ENCODE measurements at places on chromosomes 2 and 18.
A peak's percentile ranks its signal among the peaks of the same experiment; 100 is the strongest.

GRCh38 chr18:22136395-22136794, 33.0 kb upstream of the GATA6 start:
- no peak for DNase-seq

- peak; percentile 43 for DNase-seq
These were observed 486.3 kb downstream of the NR4A2 start for GRCh38 chr2:155846259-155846658.

DNA sequence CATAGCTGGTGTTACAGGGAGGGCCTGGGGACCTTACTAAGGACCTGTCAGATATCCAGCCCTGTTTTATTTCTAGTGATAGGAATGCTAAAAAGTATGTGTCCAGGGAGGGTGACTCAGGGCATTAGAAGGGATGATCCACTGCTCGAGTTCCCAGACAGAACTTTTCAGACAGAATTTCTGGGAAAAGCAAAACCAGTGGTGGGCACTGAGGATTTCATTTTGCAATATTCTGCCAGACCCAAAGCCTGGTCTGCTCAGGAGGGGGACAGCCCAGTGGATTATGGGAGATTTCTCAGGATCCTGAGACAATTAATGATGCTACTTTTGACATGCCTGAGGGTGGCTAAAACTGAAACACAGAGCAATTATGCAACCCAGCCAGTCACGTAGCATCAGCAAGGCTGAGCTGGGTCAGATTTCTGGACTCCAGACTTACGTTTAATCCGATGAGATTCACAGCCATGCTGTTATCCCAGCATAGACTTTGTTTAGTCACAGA, 4.7 kb upstream of the KCNE4 start:
- no peak for DNase-seq

DNA sequence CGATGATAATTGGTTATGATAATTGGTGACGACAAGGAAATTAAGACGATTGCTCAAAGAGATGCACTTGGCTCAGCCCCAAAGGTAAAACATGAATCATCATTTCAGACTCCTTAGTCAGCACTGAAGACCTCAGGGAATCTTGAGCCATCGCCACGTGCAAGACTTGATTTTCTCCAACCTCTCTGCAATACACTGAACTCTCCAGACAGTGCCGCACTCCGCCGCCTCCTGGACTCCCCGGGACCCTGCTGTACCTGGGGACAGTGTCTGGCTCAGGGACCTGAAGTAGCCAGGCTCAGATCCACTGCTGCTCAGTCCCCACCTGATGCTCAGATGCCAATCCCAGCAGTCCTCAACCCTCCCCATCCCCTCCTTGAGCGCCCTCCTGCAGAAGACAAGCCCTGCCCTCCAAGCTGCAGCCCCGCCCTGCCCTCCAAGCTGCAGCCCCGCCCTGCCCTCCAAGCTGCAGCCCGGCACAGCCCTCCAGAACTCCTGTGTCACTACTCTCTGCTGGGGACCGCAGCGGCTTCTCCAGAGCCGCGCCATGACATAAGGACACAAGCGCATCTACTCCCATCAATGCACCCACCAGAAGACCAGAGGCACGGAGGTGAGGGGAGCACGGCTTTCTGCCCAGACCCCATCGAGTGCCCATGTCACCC, 1.1 kb downstream of the TMEM18 start:
- no peak for DNase-seq

- DNase-seq, result no peak
These were observed 2.1 kb downstream of the NEURL3 start for GRCh38 chr2:96502891-96503636.

GRCh38 chr2:157334335-157334734, 8.7 kb upstream of the ERMN start:
- no peak for DNase-seq

GRCh38 chr18:48539406-48540250, 797 bp downstream of the CTIF start:
- DNase-seq, result no peak

DNA sequence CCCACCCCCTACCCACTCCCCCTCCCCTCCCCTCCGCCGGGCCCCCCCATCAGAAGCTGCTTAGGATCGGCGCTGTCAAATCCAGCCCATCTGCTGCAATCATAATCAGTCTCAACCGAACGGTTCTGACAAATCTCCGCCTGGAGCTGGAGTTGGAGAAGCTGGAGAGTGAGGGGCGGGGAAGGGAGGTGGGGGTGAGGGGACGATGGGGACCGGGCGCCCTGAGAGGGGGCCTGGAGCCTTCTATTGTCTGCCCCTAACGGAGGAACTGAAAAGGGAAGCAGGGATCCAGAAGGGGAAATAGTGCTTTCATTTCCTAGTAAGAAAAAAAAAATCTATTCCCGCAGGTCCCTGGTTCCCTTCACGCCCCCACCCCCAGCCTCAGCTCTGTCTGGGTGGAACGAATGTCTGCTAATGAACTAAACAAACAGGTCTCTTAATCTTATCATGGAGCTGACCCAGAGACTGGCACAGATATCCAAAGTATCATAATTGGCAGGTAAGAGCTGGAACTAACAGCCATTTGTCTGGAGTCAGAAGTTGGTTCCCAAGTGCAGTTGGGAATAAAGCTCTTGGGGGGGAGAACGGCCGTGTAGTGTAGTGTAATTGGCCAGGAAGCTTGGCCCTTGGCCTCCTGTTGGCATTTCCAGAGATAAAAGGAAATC, 301.2 kb downstream of the NCKAP5 start:
- no peak for DNase-seq

- DNase-seq, result no peak
These were observed 97.2 kb downstream of the RTN4 start for GRCh38 chr2:54952978-54953456.

DNA sequence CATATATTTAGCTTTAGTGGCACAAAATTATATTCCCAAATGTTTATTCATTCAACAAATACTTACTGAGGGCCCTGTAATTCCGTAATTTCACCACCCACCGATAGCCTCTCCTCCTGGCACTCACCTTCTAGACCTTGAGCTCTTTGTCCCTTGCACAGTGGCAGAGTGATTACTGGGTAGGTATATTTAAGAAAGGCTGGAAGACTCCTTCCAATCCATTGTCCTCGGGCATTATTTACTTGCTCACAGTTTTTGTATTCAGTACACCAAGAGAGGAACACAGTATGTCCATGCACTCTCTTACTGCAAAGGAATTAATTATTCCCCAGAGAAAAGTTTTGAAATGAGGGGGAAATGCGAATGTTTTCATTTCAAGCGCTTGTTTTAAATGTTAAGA, 1.1 kb upstream of the CDCA7 start:
- no peak for DNase-seq

- no peak for DNase-seq
These were observed 1288.0 kb upstream of the ZEB2 start for GRCh38 chr2:145807968-145808367.

DNA sequence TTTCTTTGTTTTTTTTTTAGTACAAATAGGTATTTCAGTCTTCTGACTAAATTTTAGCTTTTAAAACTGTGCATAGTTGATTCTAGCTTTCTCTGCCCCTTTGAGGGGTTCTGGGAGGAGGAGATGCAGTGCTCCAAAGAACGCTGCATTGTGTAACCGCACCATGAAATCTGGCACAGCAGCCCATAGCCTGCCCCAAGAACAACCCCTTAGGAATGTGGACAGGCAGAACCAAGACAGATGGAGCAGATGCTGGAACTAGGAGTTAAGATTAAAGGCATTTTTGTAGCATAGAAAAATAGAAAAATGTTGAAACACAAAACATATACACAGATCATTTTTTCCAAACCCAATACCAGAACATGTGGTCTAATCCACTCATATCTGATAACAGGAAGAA, 187.5 kb downstream of the SCG2 start:
- DNase-seq, result no peak

DNA sequence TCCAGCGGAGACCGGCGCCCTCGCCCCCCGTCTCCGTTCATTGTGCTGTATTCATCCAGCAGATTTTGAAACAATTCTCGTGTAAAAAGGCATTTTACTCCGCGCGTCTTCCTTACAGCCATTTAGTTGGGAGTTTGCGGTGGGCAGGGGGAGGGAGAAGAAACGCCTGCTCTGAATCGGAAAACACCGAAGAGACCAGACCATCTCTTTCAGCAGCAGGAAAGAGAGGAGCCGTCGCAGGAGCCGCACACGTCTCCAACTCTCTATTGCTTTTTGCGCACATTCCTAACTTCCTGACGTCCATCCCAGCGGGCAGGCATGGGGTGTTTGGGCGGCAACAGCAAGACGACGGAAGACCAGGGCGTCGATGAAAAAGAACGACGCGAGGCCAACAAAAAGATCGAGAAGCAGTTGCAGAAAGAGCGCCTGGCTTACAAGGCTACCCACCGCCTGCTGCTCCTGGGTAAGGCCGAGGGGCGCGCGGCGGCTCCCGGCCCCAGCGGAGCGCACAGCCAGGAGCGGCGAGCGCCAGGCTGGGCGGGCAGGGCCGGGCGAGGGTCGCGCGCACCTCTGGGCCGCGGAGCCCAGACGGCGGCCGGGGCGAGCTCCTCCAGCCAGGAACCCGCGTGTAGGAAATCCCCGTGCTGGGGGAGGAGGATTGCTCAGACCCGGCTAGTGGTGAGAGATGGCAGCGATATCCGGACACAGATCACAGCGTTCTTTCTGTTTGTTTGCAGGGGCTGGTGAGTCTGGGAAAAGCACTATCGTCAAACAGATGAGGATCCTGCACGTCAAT, 63.2 kb downstream of the GNAL start:
- no peak for DNase-seq

DNA sequence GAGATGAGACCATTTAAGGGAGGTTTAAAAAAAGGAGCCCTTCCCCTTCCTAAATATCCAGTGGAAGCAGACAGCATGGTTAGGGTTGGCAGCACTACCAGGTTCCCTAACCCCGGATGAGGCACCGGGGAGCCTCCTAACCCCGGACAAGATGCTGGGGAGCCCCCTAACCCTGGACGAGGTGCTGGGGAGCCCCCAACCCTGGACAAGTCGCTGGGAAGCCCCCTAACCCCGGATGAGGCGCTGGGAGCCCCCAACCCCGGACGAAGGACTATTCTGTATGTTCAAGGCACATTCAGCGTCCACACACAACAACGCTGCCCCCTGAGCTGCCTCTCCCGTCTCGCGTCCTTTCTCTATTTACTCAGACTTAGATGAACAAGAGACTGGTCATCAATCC, 51.9 kb downstream of the ANKMY1 start:
- DNase-seq, result no peak

- no peak for DNase-seq
These were observed 2.7 kb downstream of the PER2 start for GRCh38 chr2:238285653-238286082.

GRCh38 chr2:107028661-107029060, 142.7 kb upstream of the ST6GAL2 start:
- DNase-seq, result no peak

DNA sequence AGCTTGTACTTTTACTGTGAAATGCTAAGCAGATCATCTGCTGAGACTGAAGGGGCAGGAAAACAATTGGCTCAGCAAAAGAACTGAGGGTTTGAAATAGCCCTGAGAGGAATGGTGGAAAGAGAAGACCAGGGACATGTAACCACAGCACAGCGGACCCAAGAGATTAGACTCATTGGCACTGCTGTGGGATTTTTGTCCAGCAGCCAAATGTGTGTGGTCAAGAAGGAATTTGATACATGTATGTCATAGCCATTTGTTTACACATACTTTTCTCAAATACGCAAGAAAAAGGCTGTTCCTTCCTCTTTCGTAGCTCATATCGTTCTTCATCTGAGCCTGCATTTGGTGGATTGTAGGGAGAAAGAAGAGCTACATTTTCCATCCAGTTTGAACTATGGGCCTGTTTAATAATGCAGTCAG, 73.8 kb downstream of the TRABD2A start:
- peak; percentile 6 for DNase-seq

DNA sequence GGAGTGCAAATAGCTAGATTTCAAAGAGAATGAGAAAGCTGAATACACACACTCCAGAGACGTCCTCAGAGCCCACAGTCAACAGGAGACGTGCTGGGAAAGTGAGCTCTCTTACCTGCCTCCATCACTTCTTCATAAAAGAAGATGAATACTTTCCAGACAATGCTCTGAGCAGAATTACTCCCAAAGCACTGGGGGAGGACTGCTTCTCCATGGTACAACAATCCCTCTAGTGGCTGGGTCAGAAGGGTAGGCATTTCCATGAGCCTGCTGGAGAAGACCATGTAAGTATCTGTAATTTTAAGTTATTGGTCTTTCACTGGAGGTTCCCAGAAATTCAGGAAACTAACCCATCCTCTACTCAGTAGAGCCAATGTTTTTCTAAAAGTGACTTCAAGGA, 190.3 kb downstream of the RBM43 start:
- peak; percentile 10 for DNase-seq

- peak; percentile 15 for DNase-seq
These were observed 3.0 kb upstream of the MBD1 start for GRCh38 chr18:50284255-50284885.

- no peak for DNase-seq
These were observed 181.3 kb downstream of the CTIF start for GRCh38 chr18:48719974-48720654.

DNA sequence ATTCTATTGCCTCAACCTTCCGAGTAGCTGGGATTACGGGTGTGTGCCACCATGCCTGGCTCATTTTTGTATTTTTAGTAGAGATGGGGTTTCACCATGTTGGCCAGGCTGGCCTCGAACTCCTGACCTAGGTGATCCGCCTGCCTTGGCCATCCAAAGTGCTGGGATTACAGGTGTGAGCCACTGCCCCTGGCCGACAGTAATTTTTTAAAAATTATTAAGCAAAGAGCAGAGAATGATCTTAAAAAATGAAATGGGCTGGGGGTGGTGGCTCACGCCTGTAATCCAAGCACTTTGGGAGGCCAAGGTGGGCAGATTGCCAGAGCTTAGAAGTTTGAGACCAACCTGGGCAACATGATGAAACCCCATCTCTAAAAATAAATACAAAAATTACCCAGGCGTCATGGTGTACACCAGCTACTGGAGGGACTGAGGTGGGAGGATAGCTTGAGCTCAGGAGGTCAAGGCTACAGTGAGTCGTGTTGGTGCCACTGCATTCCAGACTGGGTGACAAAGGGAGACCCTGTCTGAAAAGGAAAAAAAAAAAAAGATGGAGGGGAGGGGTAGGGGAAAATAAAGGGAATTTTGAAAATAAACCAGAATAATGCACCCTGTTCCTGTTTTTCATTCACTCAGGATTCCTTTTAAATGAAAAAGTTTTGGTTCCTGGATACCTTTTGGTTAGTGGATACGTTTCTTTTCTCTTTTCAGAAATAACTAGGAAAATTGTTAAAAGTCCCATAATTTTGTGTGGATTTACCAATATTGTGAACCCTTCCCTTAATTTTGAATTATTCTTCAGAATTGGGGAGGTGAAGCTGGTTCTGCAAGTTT, 33.9 kb downstream of the MAP4K4 start:
- no peak for DNase-seq

DNA sequence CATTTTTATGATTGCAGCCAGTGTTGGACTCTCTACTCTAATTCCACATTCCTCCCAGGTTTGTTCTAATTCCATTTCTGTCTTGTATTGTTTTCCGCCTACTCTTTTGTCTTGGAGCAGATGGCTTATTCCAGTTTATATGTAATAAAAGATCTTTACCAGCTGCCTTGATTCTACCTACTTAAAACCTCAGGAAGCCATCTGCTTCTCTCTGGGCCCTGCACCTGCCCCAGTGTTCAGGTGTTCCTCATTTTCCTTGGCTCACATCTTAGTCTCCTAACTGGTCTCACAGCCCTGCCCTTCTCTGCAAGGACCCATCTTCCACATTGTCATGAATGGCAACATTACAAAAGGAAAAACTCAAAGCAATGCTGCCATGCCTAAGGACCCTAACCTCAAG, 21.0 kb upstream of the IL37 start:
- DNase-seq, result no peak
